ENCODE measurements at places on chromosomes 2 and 18.

DNA sequence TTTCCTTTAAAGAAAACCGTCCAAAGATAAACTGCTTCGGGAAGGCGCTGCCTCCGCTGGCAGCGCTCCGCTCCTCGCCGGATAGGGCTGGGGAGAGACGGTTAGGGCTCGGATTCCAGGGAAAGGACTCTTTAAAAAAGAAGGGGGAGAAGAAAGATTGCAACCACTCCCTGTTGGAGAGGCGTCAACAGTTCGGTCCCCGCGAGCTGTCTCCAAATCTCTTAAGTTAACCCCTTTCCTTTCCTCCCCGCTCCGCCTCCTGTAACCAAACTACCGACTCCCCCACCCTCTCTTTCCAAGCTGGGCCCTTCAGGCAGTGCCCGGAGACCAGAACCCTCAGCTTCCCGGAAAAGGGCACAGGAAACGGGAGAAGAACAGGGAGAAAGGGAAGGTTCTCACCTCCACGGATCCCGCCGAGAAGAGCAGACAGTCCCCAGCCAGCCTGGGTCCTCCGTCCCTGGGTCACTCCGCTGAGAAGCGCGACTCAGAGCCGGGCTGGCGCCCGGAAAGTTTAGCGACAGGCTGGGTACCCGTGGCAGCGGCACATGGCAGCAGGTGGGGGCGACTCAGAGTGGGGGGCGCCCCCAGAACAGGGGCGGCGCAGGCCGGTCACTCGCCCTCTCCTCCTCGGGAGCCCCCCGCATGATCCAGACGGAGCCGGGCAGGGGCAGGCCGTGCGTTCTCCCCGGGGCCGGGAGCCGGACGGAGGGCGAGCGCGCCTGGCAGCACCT, 675 bp downstream of the FZD5 start:
- DNase-seq = no peak

DNA sequence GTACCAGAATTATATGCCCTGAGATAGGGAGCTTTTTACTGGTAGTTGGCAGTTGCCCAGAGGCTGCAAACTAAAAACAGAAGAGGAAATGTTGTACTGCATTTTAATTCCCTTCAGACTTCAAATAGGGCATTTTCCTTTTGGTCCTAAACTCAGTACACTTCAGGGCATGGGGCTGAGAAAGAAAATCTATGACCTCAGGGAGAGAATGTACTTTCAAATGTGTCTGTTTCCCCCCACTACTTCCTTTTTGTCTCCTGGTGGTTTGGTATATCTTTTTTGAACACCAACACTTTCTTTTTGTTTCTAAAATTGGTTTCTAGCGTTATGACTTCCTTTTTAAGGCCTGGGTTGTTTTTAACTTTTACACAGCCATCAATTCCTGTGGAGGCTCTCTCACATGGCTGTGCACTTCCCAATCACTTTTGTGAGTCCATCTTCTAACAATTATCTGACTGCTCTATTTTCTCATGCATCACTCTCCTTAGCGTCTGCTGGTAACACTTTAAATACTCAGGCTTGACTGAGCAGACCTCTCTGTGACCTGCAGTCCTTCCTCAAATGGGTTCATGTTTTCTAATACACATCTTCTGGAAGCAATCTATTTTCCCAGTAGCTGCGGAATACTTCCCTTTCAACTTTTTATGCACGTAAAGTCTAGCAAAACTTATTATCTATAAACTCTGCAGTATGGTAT, 596.0 kb downstream of the LRP1B start:
- DNase-seq = no peak

GRCh38 chr2:238155051-238155760, 3.6 kb upstream of the ERFE start:
- no peak for DNase-seq

GRCh38 chr2:1973636-1974035, 229.3 kb upstream of the PXDN start:
- DNase-seq = no peak

- no peak for DNase-seq
Observed at GRCh38 chr2:196249860-196250259, 78.5 kb upstream of the STK17B start.

DNA sequence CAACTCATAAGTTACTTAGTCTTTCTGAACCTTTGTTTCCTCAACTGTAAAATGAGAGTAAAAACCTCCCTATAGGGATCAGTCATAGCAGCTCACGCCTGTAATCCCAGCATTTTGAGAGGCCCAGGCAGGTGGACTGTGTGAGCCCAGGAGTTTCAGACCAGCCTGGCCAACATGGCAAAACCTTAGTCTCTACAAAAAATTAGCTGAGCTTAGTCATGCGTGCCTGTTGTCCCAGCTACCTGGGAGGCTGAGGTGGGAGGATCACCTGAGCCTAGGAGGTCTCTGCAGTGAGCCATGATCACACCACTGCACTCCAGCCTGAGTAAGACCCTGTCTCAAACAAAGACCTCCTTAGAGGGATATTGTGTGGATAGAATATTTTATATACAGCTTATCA, 2.3 kb downstream of the GPR155 start:
- no peak for DNase-seq

All from NCI-H524 (cell line).